Activated effector memory CD4-positive, alpha-beta T cell treated with anti-CD3 and anti-CD28 coated beads, Interleukin-2, amount 50 U/mL, for 16 hours (primary cell): ENCODE measurements at places on chromosomes 6 and 20.

DNA sequence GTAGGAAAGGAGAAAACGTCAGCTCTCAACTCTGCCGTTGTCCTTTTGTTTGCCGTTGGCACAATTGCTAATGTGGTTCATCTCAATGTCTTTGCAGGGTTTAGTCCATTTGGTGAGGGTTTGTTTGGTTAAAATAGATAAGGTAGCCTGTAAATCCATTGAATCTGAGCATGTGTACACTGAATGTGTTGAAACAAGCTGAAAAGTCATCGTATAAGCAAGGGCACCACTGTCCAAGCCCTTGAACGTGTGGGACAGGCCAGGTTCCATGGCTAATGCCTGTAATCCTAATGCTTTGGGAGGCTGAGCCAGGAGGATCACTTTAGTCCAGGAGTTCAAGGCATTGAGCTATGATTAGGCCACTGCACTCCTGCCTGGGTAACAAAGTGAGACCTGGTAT is 224.7 kb upstream of the PLCB4 start:
- DNase-seq = no peak

GRCh38 chr20:63101781-63102720 is 95.3 kb upstream of the BHLHE23 start:
- DNase-seq = peak; percentile 84

- peak; percentile 84 for DNase-seq
Observed at GRCh38 chr20:51318058-51318949, 224.2 kb downstream of the NFATC2 start.

DNA sequence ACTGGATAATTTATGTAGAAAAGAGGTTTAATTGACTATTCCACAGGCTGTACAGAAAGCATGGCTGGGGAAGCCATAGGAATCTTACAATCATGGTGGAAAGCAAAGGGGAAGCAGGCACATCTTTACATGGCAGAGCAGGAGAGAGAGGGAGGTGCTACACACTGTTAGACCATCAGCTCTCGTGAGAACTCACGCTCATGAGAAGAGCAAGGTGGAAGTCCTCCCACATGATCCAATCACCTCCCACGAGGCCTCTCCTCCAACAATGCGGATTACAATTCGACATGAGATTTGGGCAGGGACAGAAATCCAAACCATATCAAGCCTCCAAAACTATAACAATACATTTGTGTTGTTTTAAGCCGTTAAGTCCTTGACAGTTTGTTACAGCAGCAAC is 257.1 kb upstream of the KCNG1 start:
- no peak for DNase-seq

DNA sequence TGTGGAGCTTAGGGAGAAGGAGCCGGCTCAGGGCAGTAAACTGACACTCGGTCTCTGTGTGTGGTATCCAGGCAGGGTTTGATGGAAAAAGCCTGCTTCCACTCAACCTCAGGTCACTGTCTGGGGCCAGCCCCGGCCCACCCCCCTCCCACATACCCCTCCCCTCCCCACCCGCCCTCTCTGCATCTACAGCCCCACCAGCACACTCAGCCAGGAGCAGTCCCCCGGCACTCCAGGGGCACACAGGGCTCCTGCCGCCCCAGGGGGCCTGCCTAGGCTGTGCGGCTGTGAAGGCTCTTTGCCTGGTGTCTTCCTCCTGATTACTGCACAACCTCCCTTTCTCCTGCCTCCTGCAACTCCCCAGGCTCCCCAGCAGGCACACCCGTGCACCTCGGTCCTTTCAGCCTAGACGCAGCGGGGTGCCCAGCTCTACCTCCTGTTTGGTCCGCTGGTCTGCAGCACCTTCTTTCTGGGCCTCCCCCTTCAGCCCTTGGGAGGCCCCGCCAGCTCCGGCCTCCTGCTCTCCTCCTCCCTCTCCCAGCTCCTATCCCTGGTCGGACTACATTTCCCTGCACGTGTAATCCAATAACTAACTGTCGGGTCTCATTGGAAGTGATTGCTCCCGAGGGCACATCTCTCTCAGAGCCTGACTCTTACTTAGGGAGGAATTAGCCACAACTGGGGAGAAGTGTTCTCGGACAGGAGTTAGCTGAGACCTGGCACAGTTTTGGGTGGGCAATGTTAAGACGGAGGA is 1.3 kb upstream of the FOXF2 start:
- no peak for DNase-seq

GRCh38 chr6:137646484-137646883 is 152.3 kb upstream of the OLIG3 start:
- no peak for DNase-seq

DNA sequence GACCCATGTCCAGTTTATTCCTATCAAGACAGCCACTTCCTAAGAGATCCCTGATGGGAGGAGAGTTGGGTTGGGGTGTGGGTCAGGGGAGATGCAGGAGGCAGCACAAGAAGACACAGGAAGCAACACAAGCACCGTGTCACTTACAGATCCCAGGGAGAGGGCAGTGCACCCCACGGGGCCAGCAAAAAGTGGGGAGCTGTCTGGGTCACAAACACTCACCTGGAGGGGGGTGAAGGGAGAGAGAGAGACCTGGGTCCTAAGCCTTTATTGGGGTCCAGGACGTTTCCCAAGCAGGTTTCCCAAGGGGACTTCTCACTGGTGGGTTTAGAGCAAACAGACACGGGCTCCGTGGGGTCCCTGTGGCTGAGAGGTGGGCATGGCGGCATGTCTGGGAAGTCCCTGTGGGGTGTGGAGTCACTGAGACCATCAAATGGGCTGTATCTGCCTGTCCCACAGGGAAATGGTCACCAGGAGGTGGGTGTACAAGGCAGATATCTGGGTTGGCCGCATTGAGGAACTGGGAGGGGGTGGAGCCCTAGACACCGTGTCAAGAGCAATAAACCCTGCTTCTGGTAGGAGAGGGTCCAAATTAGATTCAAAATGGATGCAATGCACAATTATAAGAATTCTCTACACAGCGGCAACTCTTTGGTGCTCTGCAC is 1.6 kb upstream of the CD93 start:
- DNase-seq = no peak

- no peak for DNase-seq
Observed at GRCh38 chr6:168603234-168603633, 162.2 kb downstream of the SMOC2 start.

GRCh38 chr20:19113343-19113930 is 99.0 kb upstream of the SLC24A3 start:
- no peak for DNase-seq

DNA sequence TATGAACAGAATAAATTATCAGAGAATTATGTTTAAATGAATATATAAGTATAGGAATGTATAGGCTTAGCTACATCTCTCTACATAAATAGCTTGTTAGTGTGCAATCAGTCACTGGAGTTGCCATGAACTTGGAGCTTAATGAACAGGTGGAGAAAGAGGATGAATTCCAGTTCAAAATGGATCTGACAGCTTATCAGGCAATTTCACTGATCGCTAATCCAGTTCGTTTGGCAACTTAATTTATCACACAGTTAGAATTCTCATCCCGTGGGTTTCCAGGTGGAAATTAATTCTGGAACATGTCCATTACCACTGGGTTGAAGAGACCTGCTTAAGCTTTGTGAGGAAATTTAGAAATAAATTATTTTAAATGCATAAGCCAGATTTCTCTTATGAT is 118.1 kb downstream of the MACROD2 start:
- no peak for DNase-seq
